Stimulated activated CD4-positive, alpha-beta T cell treated with anti-CD3 and anti-CD28 coated beads, Interleukin-15, amount 100 ng/mL, for 1 hour (primary cell): ENCODE measurements at places on chromosomes 3 and 15.

DNA sequence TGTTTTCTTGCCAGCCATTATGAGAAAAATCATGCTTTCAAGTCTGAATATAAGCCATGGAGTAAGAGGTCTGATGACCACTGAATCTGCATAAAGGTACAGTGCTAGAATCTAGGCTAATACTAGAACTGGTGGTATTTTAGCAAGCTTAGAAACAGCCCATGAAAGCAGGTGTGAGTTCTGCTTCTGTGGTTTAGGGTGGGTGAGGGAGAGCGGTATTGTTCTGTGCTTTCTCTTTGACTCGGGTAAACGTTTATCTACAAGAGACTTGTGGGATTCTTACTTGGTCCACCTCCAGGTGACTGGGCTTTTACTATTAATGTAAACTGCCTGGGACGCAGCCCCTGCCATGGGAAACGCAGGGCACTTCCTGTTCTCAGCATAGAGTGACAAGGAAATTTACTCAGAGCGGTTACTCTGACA lies 55.2 kb downstream of the PGPEP1L start:
- DNase-seq: no peak

- no peak for DNase-seq
These were observed 207.0 kb upstream of the ATP10A start for GRCh38 chr15:26070095-26070532.

- no peak for DNase-seq
These were observed 20.6 kb downstream of the CCDC13 start for GRCh38 chr3:42752441-42752840.

- no peak for DNase-seq
These were observed 212.2 kb downstream of the FOXP1 start for GRCh38 chr3:71371282-71371681.

GRCh38 chr3:10935846-10936631 lies 56.5 kb upstream of the SLC6A1 start:
- no peak for DNase-seq

DNA sequence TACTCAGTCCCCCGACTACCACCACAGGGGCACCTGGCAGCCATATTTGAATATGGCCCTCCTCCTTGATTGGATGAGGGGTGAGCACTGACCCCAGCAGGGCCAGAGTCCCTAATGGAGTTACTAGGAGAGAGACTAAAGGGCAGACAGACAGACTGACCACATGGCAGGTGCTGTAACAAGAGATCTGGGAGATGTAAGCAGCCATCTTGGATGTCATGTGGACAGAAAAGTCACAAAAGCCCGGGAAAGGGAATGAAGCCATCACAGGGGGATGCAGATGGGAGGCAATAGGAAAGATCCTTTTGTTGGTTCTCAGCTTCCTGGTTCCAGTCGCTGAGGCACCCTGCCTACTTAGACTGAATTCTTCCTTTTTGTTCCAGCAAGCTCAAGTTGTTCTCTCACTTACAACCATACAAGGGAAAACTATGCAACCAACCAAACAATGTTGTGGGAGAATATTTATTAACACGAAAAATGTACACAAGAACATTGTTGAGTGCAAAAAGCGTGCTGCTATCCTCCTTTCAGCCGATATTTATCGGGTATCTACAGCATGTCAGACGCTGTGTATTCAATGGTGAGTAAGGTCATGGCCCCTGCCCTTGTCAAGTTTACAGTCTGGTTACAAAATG lies 511.6 kb upstream of the PROK2 start:
- DNase-seq: no peak

DNA sequence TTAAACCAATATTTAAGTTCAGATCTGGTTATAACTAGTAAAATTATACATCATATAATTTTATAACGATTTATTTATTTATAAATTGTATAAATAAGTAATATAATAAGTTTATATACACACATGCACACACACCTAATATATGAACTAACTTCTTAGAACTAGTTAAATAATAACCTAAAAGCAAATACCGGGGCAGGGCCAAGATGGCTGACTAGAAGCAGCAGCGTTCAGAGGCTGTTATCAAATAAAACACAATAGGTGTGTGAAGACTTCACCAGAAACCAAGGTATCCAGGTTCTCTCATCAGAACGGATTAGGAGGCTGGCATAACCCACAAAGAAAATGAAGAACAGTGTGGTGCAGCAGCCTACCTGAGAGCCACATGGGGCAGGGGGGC lies 653.6 kb upstream of the CBLB start:
- DNase-seq: no peak
